ENCODE measurements at places on chromosomes 5 and 9. TPM values are rescaled to one million over a fixed set of nuclear protein-coding genes. Genes with fewer than 3 reads are reported as not detected.

- no peak for DNase-seq
These were observed 13.5 kb downstream of the SDHA start for GRCh38 chr5:231661-232060.

DNA sequence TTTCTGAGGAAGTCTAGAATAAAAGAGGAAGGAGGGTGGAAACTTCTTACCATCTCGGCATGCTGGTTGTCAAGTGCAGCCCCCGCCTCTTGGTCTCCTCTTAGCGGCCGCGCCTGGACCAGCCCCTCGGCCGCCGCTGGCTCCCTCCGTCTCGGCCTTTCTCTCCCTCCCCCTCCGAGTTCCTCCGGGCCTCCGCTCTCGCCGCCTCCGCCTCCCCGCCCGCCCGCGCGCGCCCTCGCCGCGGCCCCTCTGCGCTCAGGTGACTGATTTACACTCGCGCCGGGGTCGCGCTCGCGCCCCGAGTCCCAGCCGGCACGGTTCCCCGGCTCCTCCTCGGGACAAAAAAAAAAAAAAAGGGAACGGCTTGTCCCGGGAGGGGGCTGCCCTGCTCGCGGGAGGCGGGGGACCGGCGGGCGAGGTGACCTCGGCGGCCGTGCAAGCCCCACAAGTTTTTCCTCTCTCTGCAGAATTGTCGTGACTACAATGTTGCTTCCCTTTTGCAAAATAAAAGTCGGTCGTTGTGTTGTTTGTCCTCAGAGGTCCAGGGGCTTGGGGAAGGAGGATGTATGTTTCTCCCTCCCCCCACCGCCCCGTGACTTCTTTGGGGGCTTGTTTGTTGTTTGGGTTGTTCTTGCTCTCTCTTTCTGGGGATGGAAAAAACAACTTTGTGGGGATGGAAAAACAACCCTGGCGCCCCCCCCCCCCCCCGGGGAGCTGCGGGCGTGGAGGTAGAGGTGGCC is at the start of gene BNC2:
TSS of gene BNC2 (minus strand) at position 75 of the 740 bp plus-strand sequence. CDS start at position 53, 22 bp downstream.
- DNase-seq, result peak; percentile 75

DNA sequence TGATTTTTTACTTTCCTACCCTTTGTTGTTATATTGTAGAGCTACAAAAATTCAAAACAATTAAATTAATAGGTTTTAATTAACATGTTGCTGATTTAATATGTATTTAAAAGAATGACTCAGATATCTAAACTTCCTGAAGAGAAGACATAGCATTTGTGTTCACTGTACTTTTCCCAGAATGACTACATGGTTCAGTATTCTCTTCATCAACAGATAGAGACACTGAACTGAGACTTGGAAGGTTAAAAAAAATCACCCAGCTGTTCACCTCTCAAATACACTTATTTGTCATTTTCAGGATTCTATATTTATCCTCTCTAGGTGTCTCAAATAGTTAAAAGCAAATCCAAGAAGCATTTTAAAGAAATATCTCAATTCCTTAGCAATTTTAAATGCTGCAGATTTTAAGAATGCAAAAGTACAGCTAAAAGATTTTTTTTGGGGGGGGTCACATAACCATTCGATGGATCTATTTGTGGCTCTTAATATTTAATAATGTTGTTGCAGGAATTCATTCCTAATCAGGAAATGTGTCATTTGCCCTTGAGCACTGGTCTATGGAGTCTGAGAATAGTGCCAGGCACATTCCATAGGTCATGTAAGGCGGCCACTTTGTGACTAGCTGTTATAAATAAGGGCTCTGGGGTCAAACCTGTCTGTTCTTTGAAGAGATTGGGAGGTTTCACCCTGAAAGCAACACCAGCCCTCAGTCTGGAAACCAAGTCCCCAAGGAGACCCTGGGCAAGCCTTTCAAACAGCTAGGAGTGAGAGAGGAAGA is 463.1 kb downstream of the NR2F1-AS1 start:
- no peak for DNase-seq

DNA sequence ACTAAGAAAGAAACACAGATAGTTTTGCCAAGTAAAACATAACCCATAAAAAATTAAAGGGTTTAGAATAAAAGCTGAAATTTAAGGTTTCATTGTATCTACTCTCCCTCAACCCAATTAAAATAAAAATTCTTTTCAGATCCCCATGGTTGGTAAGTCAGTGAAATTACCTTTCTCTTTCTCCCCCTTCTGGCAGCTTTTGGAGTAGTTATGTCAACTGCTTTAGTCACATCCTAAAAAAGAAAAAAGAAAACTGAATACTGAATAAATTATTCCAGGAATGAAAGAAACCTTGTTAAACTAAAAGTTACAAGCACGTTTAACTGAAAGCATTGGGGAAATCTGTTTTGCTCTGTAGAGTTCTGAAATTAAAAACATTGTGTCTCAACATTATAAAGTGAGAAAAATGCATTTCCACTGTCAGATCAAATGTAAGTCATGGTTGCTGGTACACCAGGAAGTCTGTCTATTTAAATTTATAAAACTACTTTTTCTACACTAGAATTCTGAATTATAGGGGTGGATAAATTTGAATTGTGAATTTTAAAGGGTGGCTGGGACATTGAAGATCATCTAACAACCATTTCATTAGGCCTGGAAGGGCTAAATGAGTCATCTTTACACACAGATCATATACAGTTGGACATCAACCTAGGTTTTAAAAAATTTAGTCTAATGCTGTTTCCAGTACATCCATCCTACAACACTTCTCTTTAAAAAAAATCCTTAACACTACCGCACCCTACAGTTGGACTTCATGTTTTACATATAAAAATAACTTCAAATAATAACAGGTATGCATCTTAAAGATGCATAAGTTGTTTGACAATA is 24.7 kb downstream of the PSIP1 start:
- DNase-seq, result no peak

GRCh38 chr9:94676446-94677131 is 37.3 kb upstream of the FBP1 start:
- DNase-seq, result no peak

- DNase-seq, result no peak
These were observed 115.2 kb downstream of the PRDM6 start for GRCh38 chr5:123204251-123204650.

DNA sequence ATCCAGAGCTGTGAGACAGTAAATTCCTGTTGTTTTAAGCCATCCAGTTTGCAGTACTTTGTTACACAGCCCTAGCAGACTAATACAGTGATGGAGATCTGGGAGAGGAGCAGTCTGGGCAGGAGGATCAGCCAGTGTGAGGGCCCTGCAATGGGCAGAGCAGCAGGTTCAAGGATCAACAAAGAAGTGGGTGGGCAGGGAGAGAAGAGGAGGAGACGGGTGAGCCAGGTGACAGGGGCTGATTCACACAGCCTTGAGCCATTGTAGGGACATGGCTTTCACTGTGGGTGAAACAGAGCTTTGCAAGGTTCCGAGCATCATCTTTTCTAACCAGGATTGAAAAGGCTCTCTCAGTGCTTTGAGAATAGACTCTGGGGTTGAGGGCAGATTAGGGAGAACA is 88.2 kb upstream of the MVB12B start:
- DNase-seq, result no peak

- DNase-seq, result no peak
These were observed 122.7 kb downstream of the GRIA1 start for GRCh38 chr5:153613144-153613543.

DNA sequence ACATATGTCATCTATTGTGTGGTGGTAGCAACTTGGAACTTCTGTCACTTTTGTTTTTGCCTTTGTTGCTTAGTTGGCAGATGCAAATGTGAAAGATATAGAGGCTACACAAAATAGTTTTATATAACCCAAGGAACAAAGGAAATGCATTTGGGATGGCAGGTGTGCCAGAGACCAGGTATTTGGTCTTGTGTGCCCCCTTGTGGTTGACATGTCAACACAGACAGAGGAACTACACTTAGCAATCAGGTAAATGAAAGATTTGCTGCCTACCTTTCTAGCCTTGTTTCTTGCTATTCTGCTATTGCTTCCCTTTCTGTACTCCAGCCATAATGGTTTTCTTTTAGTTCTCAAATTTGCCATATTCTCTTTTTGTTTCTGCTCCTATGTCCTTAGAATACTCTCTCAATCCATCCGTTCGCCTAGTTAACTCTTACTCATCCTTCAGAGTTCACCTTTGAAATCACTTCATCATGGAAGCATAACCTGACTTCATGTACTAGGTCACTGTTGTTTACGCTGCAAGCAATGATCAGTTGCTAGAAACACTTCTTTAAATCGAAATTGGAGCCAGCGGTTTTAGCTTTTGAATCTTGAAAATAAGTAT is 119.5 kb downstream of the TRPM3 start:
- peak; percentile 23 for DNase-seq

- no peak for DNase-seq
These were observed 169.7 kb downstream of the DTWD2 start for GRCh38 chr5:118818604-118819003.

- peak; percentile 96 for DNase-seq
These were observed 266.8 kb downstream of the CWC27 start for GRCh38 chr5:65035211-65036206.

DNA sequence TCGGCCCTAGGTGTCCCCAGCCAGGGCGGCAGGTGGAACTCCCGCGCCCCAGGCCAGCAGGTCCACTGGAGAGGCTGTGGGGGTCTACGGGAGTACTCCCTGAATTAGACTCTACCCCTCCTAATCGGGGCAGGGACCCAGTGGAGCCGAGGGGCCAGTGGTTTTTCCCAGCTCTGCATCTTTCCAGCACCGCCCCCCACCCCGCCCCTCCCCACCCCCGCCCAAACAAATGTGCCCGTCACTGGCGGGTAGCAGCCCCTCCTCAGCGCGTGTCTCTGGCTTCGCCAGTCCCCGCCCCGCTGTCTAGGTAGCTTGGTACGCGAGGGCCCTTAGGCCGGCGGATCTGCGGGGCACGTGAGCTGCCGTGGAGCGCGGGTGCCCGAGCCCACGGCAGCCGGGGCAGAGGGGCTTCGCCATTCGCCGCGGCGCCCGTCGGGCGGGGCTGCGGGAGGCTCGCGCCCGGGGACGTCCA is 7.0 kb downstream of the UNC5A start:
- no peak for DNase-seq

GRCh38 chr5:72093217-72093616 is 14.1 kb upstream of the MAP1B start:
- DNase-seq, result no peak

The P4HA2 gene
- total RNA-seq, result 9.9 TPM

The TAF11L10 gene
- not detected for total RNA-seq

The SPATA6L gene
- total RNA-seq, result 6.7 TPM

The APBA1 gene
- total RNA-seq, result 8.4 TPM

The FOXI1 gene
- total RNA-seq, result 2.2 TPM

The WHRN gene
- 4.1 TPM for total RNA-seq

The BTNL8 gene
- total RNA-seq, result 0.59 TPM

The TXNDC8 gene
- total RNA-seq, result not detected

The SLC4A9 gene
- total RNA-seq, result 0.23 TPM

Data from endothelial cell (in vitro differentiated cells).